ENCODE measurements at places on chromosomes 16 and 17. TPM values are rescaled to one million over a fixed set of nuclear protein-coding genes. Genes with fewer than 3 reads are reported as not detected.

- no peaks in the 10 kb centered on the region for H3K4me1 ChIP-seq
- no peaks in the 10 kb centered on the region for H3K27me3 ChIP-seq
- H3K36me3 ChIP-seq, result no peaks in the 10 kb centered on the region
- DNase-seq, result no peak
Observed at GRCh38 chr17:13939222-13939621, 130.1 kb upstream of the COX10 start.

CFAP52 gene
- not detected for total RNA-seq

DNA sequence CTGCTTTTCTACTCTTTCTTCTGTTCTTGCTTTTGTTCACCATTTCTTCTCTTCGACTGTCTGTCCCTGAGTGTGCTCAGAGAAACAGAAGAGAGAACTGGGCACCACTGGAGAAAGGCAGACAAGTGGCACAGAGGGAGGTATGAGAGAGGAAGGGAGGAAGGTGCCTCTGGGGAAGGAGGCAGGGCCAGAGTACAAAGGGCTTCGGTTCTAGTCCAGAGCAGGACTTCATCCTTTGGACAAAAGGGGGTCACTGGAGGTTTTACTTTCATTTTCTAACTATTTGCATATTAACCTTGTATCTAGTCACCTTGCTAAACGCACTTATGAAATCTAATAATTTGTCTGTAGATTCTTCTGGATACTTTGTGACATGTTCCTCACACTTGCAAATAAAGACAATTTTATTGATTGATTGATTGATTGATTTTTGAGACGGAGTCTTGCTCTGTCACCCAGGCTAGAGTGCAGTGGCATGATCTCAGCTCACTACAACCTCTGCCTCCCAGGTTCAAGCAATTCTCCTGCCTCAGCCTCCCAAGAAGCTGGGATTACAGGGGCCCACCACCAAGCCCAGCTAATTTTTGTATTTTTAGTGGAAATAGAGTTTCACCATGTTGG lies 13.5 kb downstream of the ITGB4 start:
- no peaks in the 10 kb centered on the region for H3K4me1 ChIP-seq
- H3K27ac ChIP-seq, result no peak overlapping the region
- no peak for DNase-seq
- no peak overlapping the region for H3K4me3 ChIP-seq

STH gene
- not detected for total RNA-seq

GTF3C1 gene
- total RNA-seq, result 57.2 TPM

- H3K36me3 ChIP-seq, result no peaks in the 10 kb centered on the region
- no peak for DNase-seq
- H3K27ac ChIP-seq, result no peak overlapping the region
- H3K27me3 ChIP-seq, result no peaks in the 10 kb centered on the region
- no peak overlapping the region for H3K4me3 ChIP-seq
Observed at GRCh38 chr17:63082952-63083351, 116.9 kb downstream of the TANC2 start.

DNA sequence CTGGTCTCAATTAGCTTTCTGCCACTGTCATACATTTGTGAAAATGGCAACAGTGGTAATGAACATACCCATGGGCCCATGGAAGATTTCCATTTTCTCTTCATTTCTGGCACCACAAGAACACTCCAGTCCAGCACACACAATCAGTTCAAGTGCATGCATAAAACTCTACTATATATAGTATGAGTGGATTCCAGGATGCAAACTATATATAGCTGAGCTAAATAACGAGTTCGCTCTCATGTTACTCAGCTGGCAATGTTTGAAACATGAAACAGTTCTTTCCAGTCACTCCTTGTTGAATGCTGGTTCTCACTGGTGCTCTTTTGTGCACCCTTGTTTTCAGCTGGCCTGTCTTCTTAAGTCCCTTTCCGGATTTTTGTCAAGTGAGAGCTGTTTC lies 75.2 kb upstream of the DHX40 start:
- no peak overlapping the region for H3K4me3 ChIP-seq
- H3K4me1 ChIP-seq, result no peaks in the 10 kb centered on the region
- H3K27ac ChIP-seq, result no peak overlapping the region
- peaks cover 12% of the 10 kb centered on the region for H3K27me3 ChIP-seq

GRCh38 chr17:77111934-77112296 lies 28.9 kb upstream of the SEC14L1 start:
- no peak overlapping the region for H3K27ac ChIP-seq
- H3K36me3 ChIP-seq, result no peaks in the 10 kb centered on the region
- H3K4me3 ChIP-seq, result no peak overlapping the region
- DNase-seq, result no peak
- H3K4me1 ChIP-seq, result peaks cover 14% of the 10 kb centered on the region
